ENCODE measurements at places on chromosomes 5 and 9.

GRCh38 chr9:93111371-93112115 lies 15.5 kb downstream of the CARD19 start:
- DNase-seq = no peak

DNA sequence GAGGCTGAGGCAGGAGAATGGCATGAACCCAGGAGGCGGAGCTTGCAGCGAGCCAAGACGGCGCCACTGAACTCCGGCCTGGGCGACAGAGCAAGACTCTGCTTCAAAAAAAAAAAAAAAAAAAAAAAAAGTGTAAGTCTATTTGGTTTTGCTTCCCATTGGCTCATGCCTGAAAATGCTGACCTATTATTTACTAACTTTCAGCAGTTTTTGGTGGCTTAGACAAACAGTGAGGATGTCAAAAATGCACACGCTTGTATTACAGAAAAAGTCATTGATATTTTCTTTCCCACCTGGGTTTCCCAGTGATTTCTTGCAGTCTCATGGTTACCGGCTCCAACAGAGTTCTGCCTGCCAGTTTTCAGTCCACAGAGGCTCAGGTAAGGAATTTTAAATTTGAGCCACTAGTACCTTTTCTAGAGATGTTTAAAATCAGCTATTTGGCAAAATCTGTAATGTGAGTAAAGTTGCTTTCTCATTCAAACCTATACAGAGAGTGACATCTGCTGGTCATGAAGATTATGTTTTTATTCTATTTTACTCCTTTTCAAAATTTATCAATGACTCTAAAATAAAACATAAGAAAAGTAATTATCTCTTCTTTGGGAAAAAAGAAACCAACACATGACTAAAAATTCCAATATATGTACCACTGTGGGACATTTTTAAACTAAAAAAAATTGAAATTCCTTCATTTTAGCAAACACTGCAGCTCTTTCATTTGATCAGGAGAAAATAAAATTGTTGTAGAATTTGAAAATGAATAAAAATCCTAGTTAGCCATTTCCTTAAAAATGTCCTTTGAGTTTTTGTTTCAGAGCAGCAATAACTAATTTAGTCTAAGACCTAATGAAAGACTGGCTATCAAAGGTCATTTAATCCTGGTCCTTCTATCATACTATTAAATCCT lies 8.8 kb downstream of the FAM200C start:
- DNase-seq = no peak

DNA sequence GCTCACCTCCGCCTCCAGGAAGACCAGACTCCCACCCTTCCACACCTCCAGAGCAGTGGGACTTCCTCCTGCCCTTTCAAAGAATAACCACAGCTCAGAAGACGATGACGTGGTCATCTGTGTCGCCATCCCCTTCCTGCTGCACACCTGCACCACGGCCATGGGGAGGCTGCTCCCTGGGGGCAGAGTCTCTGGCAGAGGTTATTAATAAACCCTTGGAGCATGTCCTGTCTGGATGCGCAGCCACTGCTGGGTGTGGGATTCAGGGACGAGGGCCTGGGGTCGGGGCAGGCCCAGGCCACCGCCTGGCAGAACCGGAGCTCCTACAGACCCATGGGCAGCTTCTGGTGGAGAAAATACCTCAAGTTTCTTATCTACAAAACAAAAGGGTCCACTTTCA lies 5.0 kb downstream of the PAEP start:
- no peak for DNase-seq

- DNase-seq = no peak
Measured at GRCh38 chr5:132181011-132181629, 46.5 kb downstream of the P4HA2 start.

GRCh38 chr9:119164716-119165115 lies 204.5 kb downstream of the BRINP1 start:
- no peak for DNase-seq

- no peak for DNase-seq
Measured at GRCh38 chr5:132228241-132229035, 785 bp upstream of the P4HA2 start.

- DNase-seq = no peak
Measured at GRCh38 chr5:133610489-133611356, 1.6 kb downstream of the FSTL4 start.

GRCh38 chr5:79689541-79690466 lies at the start of gene CMYA5:
CMYA5 (plus strand) TSS chr5:79689836; CDS start chr5:79689908, 72 bp downstream.
- no peak for DNase-seq

DNA sequence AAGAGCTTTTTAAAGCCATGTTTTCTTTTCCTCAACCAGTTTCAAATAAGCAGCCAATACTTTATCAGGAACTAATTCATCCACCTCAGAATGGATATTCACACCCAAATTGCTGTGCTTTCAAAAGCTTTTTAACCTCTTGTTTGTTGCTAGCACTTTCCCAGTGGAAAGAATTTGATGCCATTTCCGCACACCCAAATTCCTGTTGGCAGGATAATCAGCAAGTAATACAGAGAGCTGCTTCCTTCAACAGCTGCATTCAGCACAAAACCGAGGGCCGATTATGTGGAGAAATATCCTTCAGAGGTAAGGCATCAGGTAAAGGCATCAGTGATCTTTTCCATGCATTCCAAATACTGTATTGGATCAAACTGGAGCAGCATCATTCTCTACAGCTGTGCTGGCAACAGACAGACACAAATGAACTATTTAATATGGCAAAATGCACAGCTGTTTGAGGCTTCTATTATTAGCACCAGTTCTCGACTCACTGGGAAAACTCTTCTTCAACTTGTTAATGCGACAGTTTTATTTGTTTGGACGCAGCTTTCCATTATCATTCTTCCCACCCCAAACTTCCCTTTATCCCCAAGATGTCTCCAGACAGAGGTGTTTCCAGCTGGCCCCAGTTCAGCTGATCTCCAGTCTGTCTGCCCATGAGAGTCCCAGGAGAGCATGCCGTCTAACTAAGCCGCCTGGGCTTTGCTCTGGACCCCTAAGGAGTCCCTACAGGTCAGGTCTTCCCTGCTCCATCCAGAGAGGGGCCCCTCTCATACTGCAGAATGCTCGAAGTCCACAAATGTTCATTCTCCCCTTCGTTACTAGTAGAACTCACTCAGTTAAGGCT lies 22.2 kb upstream of the MGAT1 start:
- no peak for DNase-seq

DNA sequence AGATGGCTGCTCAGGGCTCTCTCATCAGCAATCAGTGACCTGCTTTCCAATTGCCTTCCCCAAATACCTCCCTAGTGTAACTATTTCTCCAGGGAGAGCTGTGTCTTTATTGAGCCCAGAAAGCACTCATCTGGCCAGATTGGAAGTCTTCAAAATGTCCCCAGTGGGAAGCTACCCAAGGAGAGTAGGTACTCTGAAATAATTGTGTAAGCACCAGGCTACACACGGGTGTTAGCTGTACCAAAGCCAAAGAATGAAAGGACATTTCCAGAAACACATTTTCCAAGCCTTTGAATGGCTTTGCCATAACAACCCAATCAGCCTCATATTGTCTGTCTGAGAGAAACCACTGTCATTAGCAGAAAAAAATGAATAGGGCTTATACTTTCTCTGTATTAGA lies 318.8 kb downstream of the FAM170A start:
- no peak for DNase-seq

DNA sequence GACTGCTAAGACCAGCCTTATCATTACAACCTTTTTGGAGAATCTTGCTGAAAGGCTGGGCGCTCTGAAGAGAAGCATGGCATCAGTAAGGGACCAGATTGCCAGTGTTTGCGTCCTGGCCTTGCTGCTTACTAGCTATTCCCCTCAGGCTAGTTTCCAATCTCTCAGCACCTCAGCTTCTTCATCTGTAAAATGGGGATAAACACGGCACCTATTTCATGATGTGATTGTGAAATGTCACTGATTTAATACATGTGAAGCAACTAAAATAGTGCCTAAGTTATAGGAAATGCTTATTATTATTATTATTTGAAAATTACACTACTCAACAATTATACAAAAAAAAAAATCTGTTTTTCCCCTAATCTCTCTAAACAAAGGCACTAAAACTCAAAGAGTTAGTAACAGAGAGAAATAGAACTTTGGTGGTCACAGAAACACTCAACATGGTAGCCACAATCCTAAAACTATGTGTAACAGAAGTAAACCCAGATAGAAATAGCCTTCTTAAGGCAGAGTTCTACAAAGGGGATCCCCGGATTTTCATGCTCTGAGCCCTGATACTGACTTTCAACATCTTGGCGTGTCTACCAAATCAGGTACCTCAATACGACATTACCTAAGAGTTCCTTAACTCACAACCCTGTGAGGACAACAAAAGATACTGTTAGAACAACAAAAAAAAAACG lies 62.0 kb downstream of the ENC1 start:
- DNase-seq = no peak

GRCh38 chr9:86892576-86892975 lies 54.7 kb downstream of the GAS1 start:
- DNase-seq = no peak

GRCh38 chr5:3428334-3428733 lies 167.3 kb upstream of the IRX1 start:
- DNase-seq = no peak

DNA sequence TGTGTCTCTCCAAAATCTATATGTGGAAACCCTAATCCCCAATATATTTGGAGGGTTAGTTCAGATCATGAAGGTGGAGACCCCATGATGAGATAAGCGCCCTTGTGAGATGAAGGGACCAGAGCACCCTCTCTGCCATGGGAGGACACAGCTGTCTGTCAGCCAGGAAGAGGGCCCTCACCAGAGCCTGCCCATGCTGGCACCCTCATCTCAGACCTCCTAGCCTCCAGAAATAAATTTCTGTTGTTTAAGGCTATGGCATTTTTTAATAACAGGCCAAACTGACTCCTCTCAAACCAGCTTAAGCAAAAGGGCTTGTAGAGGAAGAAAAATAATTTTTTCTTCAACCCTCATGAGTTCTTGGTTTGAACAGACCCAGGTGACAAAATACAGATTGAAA lies 79.2 kb upstream of the MAMDC2 start:
- DNase-seq = no peak

- DNase-seq = no peak
Measured at GRCh38 chr5:67795781-67796477, 419.6 kb upstream of the PIK3R1 start.

GRCh38 chr5:171825051-171825450 lies 39.4 kb downstream of the SMIM23 start:
- DNase-seq = no peak

- no peak for DNase-seq
Measured at GRCh38 chr5:3343211-3343610, 252.4 kb upstream of the IRX1 start.

DNA sequence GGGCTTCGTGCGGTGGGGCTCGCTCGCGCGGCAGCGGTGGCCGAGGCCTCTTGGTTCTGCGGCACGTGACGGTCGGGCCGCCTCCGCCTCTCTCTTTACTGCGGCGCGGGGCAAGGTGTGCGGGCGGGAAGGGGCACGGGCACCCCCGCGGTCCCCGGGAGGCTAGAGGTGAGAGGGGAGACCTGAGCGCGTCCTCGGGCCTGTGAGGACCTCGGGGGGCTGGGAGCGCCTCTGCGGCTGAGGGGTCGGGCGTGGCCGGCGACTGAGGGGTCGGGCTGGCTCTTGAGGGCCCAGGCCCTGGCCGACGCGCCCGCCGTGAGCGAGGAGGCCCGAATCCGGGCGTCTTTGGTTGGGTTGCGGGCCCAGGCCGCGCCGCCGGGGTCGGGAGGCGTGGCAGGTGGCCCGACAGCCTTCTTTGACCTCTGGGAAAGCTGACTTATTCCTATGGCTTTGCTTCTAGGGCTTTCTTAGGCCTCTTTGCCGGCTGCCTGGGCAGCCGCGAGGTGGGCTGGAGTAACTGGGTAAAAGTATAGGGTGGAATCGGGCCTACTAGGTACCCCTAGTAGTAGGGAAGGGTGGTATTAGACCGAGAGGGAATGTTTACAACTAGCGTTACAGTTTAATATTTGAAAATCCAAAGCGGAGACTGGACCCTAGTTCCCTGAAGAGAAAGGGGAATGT lies at the start of gene CANX:
TSS of gene CANX (plus strand) at position 33 of the 681 bp plus-strand sequence. CDS start 6,715 bp downstream, outside the sequence.
- DNase-seq = no peak

- no peak for DNase-seq
Measured at GRCh38 chr5:670396-671270, 22.5 kb downstream of the TPPP start.

- no peak for DNase-seq
Measured at GRCh38 chr9:123518338-123518737, 162.3 kb downstream of the CRB2 start.

DNA sequence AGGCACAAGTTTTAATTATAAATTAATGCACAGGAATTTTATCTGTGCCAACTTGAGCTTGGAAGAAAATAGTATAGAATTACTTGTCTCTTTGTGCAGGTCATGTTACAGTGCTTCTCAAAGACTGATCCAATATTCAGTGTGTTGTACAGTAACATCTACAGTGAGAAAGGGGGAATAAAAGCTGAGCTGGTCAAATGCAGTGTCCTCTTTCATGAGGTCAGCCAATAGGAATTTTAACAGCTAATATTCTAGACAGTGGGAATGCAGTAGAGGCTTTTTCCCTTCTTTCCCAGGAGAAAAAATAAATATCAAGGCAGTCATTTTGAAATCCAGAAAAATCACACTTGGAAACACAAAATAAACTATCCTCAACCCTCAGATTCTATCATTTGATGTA lies 95.7 kb upstream of the ITGA1 start:
- no peak for DNase-seq

- no peak for DNase-seq
Measured at GRCh38 chr5:148020257-148020988, 43.4 kb upstream of the SPINK5 start.

GRCh38 chr9:27261517-27262211 lies 35.3 kb downstream of the EQTN start:
- DNase-seq = no peak

DNA sequence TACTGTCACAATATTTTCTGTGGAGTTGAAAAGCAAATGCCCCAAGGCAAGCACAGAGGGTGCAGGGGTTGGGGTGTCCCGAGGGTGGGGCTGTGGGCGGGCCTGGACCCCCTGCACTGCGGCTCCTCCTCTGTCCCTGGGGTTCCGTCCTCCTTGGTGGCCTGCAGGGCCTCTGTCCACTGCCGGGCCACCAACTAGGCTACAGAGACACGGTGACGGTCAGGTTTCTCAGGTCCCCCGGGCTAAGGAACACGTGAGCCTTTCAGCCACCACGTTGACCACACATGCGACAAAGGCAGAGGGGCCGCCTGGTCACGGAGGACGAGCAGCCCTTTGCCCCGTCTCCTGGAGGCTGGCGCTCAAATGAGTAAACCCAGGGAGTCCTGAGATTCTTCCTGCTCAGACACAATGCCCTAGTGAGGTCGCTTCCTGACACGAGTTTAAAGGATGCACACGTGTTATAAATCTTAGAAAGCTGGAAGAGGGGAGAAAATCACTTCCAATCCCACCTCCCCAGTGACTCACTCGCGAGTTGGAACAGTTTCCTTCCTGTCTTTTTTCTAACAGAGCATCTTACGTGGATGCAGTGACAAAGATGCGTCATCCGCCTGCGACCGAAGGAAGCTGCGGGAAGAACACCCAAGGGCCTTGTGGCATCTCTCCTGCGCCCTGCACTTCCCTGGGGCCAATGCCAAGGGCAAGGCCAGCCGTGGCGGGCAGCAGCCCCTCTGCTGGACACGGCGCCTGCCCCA lies 24.8 kb upstream of the OBP2B start:
- DNase-seq = no peak

DNA sequence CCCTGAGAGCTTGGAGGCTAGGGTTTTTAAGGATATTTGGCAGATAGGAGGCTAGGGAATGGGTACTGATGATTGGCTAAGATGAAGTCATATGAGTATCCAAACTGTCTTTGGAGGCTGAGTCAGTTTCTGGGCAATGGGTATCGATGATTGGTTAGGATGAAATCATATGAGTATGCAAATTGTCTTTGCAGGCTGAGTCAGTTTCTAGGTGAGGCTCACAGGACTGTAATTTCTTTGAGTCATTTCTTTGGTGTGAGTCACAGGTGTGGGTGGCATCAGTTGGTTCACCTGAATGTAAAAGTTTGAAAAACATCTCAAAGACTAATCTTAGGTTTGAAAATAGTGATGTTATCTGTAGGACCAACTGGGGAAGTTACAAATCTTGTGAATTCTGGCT lies 1068.0 kb downstream of the NR2F1-AS1 start:
- DNase-seq = no peak
